Lung (tissue), 17 donors: ENCODE measurements at places on chromosomes 1 and 21. TPM values are rescaled to one million over a fixed set of nuclear protein-coding genes. Genes with fewer than 3 reads are reported as not detected.
A peak's percentile ranks its signal among the peaks of the same experiment; 100 is the strongest.

PRAMEF20 gene
- not detected for total RNA-seq

DNA sequence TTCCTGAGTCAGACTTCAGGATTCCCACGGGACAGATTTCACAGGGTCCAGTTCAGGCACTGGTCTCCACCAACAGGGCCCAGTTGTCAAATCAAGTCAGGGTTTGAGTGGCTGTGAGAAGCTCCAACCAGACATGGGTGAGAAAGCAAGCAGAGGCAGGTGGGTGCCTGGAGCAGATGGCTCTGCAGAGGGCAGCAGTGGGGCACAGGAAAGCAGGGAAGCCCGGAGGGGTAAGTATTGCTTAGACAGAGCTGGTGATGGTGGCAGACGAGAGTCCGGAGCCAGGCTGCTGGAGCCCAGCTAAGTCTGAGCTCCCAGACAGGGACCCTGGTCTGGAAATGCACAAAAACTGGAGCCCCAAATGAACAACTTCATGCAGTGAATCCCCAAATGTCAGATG is 40.4 kb downstream of the RIMS3 start:
- H3K27me3 ChIP-seq, result no peaks in the 10 kb centered on the region
- H3K36me3 ChIP-seq, result no peaks in the 10 kb centered on the region
- peak; percentile 18 for DNase-seq

DNA sequence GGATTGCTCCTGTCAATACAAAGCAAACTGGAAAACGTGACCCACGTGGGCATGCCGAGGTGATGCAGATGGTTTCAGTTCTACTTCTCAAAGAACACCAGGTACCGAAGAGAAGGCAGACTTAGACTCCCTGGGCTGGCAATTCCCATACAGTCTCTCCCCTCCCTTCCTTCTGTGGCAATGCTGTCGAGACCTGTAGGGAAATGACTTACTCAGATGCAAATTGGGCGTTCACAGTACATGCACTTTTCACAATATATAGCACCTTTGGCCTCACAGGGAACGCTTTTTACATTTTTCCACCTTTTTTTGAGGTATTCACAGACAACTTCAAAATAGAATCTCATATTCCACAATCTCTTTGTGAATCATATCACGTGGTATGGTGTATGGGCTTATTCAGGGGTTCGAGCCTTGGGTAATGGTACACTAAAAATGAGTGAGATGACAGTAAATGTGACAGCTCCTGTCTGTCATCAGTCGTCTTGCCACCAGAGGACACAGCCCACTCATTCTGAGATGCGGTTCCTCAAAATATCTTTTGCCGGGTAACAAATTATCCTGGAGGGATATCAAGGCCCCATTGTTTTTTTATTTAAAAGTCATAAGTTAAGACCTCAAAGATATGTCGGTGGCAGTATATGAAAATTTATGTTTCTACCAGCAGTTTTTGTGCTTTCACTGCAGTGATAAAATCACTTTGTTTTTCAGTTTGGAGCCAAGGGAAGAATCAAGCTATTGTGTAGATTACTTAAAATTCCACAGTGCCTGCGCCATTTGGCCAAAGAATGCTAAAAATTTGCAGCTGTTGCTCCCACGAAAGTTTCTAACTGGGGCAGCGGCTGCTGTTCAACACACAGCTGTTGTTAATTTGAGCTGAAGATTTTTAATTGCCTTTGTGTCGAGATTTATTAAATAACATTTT is 168.4 kb downstream of the ZZZ3 start:
- no peak overlapping the region for H3K27ac ChIP-seq
- peak; percentile 72 for DNase-seq
- H3K27me3 ChIP-seq, result no peaks in the 10 kb centered on the region
- H3K4me1 ChIP-seq, result no peaks in the 10 kb centered on the region
- H3K4me3 ChIP-seq, result no peak overlapping the region

DNA sequence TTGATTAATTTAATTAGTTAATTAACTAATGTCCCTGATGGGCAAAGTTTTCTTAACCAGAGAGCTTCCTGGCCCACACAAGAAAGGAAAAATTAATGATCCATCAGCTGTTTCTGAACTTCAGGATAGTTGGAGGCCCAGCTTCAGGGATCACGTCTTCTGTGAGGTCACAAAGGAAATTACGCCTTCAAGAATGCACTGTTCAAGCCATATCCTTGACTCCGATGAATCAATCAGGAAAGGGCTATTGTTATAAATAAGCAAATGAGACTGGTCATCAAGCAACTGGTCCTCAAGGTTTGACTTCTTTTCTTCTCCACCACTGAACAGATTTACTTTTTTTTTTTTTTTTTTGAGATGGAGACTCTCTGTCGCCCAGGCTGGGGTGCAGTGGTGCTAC is 40.6 kb downstream of the TCP10L start:
- no peaks in the 10 kb centered on the region for H3K36me3 ChIP-seq
- no peaks in the 10 kb centered on the region for H3K4me1 ChIP-seq
- H3K27ac ChIP-seq, result no peak overlapping the region
- H3K4me3 ChIP-seq, result no peak overlapping the region

UBXN10 gene
- total RNA-seq, result 19.7 TPM

DNA sequence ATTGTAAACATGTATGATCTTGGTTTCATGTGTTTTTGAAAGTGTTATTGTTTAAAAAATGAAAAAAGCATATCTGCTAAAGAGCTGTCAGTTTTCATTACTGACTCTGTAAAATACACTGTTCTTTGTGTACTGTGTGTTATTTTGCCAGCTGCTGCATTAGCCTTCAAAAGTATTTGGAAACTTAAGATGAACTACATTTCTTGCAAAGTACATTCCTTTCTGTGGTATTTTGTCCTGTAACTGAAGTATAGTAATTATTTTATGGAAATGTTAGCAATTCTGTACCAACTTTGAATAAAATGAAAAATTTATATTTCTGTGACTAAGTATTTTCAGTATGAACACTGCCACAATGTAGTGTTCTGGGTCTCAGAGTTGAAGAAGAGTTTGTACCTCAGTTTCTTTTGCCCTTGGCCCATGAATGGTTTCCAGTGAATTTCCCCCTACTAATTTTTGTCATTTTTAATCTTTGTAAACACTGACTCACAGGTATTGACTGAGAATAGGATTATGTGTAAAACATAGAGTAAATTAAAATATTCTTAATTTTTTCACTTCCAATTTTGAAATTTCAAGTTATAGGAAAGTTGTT is 32.7 kb downstream of the MRPS6 start:
- peaks cover 5% of the 10 kb centered on the region for H3K4me1 ChIP-seq
- no peak for DNase-seq
- no peaks in the 10 kb centered on the region for H3K27me3 ChIP-seq
- H3K27ac ChIP-seq, result no peak overlapping the region
- no peaks in the 10 kb centered on the region for H3K36me3 ChIP-seq
- no peak overlapping the region for H3K4me3 ChIP-seq

DNA sequence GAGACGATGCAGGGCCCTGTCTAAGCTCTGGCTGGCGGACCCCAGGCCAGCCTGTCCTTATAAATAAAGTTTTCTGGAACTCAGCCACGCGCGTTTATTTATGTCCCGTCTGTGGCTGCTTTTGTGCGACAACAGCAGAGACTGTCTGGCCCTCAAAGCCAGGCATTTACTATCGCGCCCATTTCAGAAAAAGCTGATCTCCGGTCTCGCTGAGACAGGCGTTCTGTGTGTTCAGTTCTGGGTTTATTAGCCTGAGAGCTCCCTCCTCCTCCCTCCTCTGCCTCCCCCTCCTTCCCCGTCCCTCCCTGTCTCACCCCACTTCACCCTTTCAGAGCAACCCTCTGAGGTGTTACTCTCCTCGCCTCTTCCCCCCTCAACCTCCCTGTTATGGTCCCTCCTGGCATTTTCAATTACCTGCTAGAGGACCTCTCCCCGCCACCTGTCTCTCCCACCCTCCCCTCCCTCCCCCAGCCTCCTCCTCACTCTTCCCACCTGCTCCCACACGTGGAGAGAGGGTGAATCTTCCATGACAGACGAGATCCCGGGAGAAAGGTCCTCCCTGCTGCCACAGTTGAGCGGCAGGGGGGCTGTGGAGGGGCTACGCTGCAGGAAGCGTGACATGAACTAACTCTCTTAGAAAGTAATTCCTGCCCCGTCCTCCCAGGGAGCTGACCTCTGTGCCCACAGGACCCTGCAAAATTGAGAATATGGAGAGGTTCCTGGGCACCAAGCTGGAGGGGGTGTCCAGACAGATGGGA is 59.9 kb downstream of the SPSB1 start:
- H3K27me3 ChIP-seq, result no peaks in the 10 kb centered on the region
- DNase-seq, result peak; percentile 62
- H3K4me1 ChIP-seq, result no peaks in the 10 kb centered on the region
- no peak overlapping the region for H3K27ac ChIP-seq
- H3K36me3 ChIP-seq, result peaks cover 5% of the 10 kb centered on the region

GRCh38 chr1:7743346-7743745 is 27.8 kb upstream of the VAMP3 start:
- no peak overlapping the region for H3K4me3 ChIP-seq
- no peaks in the 10 kb centered on the region for H3K27me3 ChIP-seq
- DNase-seq, result no peak
- no peaks in the 10 kb centered on the region for H3K4me1 ChIP-seq
- peaks cover 6% of the 10 kb centered on the region for H3K36me3 ChIP-seq

DNA sequence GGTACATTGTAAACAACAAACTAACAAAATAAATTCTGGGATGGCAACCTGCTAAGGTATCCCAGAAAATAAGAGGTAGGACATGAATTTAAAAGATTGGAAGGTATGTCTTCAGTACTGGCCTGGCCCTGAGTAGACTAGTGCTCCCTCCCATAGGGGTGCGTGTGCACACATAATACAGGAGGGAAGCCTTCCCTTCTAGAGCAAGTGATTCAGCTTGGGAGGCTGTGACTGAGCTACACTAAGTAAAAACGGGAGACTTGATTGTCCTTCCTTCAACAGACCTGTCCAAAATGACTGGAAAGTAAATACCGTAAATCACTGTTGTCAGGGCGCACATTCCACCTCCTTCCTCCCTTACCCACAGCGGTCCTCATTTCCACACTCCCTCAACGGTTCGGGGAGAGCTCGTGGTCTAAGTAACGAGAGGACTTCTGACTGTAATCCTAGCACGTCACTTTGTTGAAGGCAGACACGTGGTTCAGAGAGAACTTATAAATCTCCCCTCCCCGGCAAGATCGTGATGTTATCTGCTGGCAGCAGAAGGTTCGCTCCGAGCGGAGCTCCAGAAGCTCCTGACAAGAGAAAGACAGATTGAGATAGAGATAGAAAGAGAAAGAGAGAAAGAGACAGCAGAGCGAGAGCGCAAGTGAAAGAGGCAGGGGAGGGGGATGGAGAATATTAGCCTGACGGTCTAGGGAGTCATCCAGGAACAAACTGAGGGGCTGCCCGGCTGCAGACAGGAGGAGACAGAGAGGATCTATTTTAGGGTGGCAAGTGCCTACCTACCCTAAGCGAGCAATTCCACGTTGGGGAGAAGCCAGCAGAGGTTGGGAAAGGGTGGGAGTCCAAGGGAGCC is at the start of gene TGFB2:
TGFB2 (plus strand) TSS at position 523 of the 859 bp plus-strand sequence. CDS start 1,366 bp downstream, outside the sequence.
- H3K27me3 ChIP-seq, result no peaks in the 10 kb centered on the region
- peak within 1 kb of the TSS; percentile 64 for H3K4me3 ChIP-seq
- DNase-seq, result peak; percentile 86

TSPAN2 gene
- total RNA-seq, result 10.0 TPM
